Stimulated activated CD4-positive, alpha-beta T cell treated with anti-CD3 and anti-CD28 coated beads, Interleukin-4, amount 100 ng/mL, for 24 hours (primary cell): ENCODE measurements at places on chromosomes 4 and X.
A peak's percentile ranks its signal among the peaks of the same experiment; 100 is the strongest.

GRCh38 chrX:119230850-119231249 lies 5.2 kb upstream of the PGRMC1 start:
- peak; percentile 8 for DNase-seq

- no peak for DNase-seq
Measured at GRCh38 chr4:84501721-84502267, 2.7 kb upstream of the NKX6-1 start.

DNA sequence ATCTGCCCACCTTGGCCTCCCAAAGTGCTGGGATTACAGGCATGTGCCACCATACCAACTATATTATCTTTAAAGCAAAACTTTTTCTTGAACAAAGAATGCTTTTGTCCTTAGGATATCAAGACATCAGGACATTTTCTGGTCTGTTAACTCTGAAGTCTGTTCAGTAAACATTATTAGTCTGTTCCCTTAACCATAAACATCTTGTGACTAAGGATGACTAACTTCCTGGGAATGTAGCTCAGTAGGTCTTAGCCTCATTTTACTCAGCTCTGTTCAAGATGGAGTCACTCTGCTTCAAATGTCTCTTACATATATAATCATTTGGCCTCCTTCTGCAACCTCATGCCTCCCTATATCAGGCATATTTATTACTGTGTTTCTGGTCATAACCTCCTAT lies 122.9 kb downstream of the UBE2NL start:
- DNase-seq, result no peak

DNA sequence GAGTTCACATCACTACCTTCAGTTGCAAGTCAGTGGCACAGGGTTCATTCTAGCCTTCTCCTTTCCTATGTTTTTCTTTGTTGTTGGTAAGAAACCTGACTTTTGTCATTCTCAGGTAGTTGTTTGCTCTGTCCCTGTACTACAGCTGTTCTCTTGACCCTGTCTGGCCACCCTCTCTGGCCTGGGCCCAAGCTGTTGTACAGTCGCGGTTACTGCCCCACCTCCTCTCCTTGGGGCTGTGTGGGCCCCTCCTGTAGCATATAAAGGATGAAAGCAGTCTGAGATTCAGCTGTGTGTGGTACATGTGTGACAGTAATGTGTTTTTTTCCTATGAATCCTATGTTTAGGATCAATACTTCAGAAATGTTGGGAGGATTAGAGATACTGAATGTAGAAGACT lies 12.5 kb downstream of the MOB1B start:
- DNase-seq, result no peak

- DNase-seq, result no peak
Measured at GRCh38 chr4:45803994-45804393, 319.9 kb downstream of the GABRG1 start.

DNA sequence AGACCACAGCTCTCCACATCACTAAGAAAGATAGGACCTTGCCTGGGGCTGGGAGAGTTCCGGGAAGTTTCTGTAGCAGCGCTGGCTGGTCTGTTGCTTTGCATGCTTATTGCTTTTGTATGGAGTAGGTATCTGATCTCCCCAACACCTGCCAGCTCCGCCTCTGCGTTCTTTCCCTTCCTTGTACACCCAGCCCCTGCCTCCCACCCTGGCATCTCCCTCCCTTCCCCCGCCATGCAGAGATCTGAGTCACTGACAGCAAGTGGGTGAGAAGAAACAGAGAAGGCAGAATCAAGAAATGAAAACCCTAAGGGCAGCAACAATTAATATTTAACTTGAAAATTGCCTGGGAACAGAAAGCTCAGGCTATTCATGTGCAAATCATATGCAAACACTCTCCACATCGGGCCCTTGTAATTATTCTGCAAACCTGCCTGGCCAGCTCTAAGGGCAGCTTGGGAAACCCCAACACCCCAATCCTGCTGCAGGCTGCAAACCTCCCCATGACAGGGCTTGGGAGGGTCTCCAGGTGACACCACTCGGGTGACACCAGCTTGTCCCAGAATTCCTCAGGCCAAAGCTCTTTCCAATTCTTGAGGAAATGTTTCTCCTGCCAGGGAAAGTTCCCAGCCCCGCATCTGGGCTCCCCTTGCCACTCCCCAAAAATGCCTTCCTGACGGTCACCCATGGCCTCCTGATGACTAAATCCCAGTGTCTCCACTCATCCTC lies 257.2 kb downstream of the FBXW7 start:
- DNase-seq, result no peak

DNA sequence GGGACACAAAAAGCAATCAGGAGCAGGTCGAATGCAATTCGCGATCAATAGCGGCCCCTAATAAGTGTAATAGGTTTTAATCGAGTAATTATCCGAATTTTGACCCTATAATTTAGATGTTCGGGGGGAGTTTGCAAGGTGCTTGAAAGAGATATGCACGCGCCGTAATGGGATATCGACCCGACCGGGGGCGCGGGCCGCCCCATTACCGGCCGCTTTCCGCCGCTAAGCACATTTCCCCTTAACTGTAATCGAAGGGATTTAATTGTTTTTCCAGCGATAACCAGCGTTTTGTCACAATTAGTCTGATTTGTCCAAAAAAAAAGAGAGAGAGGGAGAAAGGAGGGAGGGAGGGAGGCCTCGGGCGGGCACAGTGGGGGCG lies 997 bp downstream of the NKX1-1 start:
- no peak for DNase-seq
